ENCODE measurements at places on chromosomes 4 and X.

DNA sequence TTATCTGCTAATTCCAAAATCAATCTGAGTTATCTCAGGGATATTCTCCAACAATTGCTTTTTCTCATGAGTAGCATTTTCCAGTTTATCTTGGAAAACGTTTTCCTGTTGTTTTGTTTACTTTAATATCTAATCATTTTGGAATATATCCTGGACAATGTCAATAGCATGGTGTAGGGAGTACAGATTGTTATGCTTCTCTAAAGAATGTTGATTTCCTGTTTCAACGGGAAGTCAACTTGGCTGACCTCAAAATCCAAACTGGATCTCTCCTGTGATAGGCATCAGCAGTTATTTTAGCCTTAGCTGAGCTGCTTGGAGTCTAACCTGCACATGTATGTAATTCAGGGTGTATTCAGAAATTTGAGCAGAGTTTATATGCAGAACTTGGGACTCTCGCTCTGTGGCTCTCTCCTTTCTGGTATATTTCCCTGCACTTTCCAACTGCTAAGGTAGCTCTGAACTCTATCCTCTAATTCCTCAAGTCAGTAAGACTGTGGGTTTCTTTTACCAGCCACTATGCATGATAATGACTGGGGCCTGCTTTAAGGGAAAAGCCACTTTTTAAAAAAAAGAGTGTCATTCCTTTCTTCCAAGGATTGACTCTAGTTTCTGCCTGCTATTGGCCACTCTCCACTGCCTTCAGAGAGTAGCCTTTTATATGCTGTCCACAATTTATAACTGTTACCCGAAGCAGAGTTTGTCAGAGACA is 7.7 kb downstream of the PRSS48 start:
- no peak for DNase-seq

GRCh38 chrX:41435708-41436107 is 11.4 kb upstream of the NYX start:
- no peak for DNase-seq

GRCh38 chr4:153294631-153295030 is 49.9 kb upstream of the MND1 start:
- DNase-seq = no peak

GRCh38 chr4:128688846-128689437 is 120.6 kb upstream of the JADE1 start:
- DNase-seq = no peak

DNA sequence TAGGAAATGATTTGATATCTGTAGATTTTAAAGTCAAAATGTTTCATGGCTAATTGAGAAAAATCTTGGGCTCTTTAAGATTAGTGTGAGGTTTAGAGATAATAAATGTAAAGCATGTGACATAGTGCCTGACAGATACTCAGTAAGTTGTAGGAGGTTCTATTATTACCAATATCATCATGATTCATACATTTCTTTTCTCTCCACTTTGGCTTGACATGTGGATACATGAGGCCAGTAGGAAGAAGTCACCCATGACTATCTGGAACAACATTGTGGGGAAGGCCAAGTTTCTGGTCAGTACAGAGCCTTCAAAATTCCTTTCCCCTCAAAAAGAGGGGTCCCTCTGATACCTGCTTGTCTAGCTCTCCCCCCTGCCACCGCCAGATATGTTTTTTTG is 91.2 kb upstream of the SORBS2 start:
- no peak for DNase-seq

GRCh38 chr4:98448908-98449307 is 187.7 kb downstream of the RAP1GDS1 start:
- DNase-seq = no peak

- DNase-seq = no peak
Observed at GRCh38 chr4:80610845-80611677, 275.5 kb downstream of the CFAP299 start.

GRCh38 chr4:70885174-70885573 is 17.0 kb upstream of the MOB1B start:
- no peak for DNase-seq

DNA sequence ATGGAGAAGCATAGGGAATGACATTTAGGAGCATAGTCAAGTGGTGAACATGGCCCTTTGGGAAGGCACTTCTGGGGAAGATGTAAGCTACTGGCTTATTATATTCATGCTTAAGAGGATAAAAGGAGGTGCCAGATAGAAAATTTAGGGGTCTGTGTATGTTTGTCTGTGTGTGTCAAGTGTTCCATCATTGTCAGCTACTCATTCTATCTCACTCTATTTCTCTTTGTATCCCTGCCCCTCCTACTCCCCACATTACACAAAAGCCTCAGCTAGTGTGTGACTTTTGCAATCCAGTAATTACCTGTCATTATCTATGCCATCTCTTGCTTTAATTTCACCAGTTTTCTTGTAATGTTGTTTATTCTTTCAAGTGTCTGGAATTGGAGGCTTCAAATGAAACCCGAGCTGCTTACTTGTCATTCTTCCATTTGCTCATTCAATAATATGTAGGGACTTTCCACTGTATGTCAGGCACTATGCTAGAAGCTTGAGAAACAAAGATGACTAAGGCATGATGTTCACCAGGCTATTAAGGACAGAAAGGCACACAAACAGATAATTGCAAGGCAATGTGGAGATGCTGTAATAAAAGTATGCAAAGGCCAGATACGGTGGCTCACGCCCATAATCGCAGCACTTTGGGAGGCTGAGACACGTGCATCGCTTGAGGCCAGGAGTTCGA is 229.8 kb upstream of the TEX13C start:
- DNase-seq = no peak

DNA sequence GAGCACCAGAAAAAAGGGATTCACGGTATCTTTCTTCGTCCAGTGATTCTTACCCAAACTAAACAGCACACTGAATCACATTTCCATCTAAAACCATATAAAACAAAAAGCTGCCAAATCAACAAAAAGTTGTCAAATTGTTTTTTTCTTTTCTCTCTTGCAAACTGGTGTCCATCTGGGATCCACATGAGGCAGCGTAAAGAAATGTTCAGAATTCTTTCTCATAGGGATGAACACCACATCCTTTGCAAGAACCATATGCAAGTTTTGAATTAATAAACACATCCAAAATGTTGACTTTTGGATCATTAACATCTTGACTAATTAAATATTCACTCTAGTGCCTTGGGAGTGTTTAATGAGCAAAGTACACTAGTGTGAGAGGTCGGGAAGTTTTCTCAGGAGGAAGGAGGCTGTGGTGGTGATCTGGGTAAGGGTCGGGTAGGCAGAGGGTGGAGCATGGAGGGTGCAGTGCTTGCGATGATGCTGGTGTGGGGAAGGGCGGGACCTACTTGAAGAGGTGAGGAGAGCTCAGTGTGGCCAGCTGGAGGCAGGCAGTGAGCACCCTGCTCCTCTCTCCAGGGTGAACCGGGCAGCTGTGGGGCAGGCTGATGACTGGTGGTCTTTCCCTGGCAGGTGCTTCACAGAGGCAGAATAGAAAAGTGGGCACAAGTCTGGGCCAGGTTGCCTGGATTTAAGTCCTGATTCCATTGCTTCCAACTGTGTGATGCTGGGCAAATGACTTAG is 72.8 kb downstream of the NSUN7 start:
- DNase-seq = no peak

DNA sequence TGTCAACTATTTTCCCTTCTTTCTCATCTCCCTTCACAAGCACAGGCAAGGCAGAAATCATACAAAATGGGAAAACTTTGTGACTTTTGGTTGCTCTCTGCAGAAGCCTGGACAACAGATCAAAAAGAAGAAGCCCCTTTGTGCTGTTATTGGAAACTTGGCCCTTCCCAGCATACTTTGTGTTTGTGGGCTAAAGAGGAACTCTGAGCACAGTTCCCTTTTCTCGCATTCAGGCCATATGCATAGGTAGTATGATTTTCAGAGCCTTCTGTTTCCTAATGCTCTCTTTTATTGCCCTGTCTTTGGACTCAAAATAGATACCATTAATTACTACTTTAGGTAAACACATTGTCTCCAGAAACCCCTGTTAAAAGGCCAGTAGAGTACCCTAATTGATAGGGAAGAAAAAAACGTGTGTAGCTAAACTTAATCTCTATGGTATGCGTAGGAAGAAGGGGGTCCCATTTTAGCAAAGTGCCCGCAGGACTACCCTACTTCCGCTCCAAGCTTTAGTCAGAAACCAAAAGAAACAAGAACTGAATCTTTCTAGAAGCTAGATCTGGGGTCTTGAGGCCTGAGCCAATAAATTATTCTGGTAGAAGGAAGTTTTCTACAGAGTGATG is 26.6 kb downstream of the VSIG4 start:
- no peak for DNase-seq

- no peak for DNase-seq
Observed at GRCh38 chrX:443536-444210, 57.0 kb upstream of the PPP2R3B start.

- DNase-seq = no peak
Observed at GRCh38 chr4:136927172-136927571, 605.1 kb downstream of the PCDH18 start.

DNA sequence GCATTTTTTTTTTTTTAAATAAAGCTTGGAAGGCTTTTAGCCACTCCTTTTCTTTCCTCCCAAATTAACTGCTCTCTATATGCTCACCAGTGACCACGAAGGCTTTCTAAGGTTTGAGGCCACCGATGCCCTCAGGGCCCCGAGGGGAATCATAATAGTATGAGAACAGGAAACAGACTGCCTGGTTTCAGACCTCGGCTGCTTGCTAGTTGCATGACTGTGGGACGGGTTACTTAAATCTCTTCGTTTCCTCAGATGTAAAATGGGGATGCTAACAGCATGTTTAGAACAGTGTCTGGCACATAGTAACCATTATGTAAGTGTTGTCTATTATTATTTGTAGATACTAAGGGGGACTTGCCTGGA is 3.6 kb downstream of the LINC00632 start:
- peak; percentile 18 for DNase-seq

GRCh38 chrX:88944661-88945060 is 197.6 kb downstream of the CPXCR1 start:
- no peak for DNase-seq

- DNase-seq = peak; percentile 63
Observed at GRCh38 chr4:1809754-1810502, 16.8 kb downstream of the FGFR3 start.

- no peak for DNase-seq
Observed at GRCh38 chrX:109441266-109441665, 40.6 kb downstream of the GUCY2F start.

DNA sequence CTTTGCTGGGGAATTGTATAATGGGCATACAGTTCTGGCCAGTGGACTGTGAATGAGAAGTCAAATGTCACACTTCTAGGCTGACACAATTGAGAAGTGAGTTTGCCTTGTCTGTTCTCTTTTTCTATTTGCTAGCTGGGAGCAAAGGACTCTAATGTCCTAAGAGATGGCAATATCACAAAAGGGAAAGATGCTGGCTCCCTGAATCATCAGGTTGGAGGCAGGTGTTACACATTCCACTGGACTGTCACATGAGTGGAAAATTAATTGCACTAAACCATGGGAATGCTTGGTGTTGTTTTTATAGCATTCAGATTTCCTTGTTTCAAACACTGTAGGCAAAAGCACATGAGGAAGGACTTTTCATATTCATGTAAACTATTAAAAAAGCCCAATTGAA is 388.3 kb downstream of the ADAM29 start:
- DNase-seq = no peak

- DNase-seq = no peak
Observed at GRCh38 chrX:105869701-105870100, 47.4 kb downstream of the NRK start.

DNA sequence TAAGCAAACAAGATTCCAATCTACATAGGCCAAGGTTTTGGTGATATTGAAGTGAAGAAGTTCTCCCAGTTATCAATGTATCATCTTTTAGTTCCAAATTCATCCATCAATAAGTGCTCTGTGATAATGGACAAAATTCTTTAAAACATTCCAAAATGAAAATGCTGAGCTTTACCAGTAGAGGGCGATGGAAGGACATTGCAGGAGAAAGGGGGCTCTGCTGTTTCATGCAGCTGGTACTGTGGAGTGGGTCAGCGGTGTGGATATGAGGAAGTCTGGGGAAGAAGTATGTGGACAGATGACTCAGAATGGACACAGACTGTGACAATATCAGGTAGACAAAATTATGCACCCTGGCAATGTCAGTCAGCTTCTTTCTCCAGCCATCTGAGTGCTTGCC is 46.6 kb upstream of the HS6ST2 start:
- peak; percentile 7 for DNase-seq

DNA sequence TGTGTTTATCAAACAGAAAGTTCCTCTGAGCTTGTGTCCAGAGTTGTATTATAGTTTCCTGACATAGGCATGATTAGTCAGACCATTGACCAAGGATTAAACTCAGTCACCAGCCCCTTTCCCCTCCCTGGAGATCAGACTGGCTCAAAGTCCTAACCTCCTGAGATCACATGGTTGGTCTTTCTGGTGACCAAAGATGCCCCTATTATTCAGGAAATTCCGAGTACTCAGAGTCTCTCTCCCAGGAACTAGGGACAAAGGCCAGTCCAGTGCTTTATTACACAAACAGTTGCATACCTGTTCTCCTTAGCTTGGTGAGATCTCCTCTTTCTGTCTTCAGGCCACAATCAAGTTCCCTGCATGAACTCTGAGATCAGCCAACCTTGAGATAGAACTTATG is 14.5 kb upstream of the ENPP6 start:
- DNase-seq = no peak

DNA sequence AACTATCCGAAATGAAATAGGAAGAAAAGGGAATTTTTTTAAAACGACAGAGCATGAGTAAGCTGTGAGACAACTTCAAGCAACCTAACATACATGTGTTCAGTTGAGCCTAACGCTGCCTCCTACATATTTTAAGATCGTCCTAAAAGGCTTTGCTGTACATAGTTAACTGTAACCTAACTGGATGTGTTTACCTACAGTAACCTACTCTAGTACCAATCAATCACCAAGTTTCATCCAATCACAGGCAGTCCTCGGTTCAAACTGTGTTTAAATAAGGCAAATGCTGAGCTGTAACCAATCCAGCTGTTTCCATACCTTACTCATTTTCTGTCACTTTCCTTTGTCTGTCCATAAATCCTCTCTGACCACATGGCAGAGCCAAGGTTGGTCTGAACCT is 17.1 kb downstream of the RCHY1 start:
- DNase-seq = no peak

GRCh38 chr4:3388471-3389232 is 53.1 kb upstream of the HGFAC start:
- peak; percentile 46 for DNase-seq

All from RPMI8226 (cell line).